ENCODE measurements at places on chromosomes 6 and 20.
A peak's percentile ranks its signal among the peaks of the same experiment; 100 is the strongest.

- no peak for DNase-seq
Measured at GRCh38 chr6:131744432-131745287, 33.8 kb upstream of the CTAGE9 start.

DNA sequence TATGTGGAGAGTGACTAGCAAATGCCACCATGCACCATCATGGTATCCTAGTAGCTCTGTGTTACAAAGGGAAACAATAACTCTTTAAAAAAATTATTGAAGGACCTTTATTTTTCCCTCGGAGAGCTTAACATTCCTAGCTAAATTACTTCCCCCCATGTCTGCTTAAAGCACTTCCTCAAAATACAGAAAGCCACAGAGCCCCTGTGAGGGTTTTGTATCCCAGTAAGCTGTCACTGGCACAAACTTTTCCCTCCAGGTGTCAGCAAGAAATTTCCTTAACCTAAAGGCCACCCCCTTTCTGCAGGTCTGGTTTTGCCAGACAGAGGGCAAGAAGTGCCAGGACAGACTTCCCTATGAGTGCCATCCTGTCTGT is 340.0 kb upstream of the PRDM1 start:
- DNase-seq = no peak

DNA sequence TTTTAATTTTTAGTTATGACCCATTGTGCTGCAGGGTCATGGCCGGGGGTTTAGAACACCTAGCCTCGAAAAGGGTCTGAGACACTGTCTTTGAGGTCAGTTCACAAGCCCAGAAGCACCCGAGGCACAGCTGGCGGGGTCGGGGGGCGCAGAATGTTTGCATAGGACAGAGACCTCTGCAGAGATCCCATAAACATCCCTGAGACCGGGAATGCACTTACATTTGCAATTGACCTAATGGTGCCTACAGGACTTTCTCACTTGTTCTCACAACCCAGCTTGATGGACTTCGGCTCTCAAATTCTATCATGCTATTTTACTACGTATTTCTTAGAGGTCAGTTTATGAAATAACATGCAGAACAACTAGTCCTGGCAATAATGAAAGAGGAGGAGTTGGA is 33.5 kb upstream of the FOXC1 start:
- no peak for DNase-seq

- DNase-seq = no peak
Measured at GRCh38 chr20:41191562-41192500, 54.5 kb downstream of the PLCG1 start.

- no peak for DNase-seq
Measured at GRCh38 chr6:7236306-7237209, 76.4 kb downstream of the SSR1 start.

DNA sequence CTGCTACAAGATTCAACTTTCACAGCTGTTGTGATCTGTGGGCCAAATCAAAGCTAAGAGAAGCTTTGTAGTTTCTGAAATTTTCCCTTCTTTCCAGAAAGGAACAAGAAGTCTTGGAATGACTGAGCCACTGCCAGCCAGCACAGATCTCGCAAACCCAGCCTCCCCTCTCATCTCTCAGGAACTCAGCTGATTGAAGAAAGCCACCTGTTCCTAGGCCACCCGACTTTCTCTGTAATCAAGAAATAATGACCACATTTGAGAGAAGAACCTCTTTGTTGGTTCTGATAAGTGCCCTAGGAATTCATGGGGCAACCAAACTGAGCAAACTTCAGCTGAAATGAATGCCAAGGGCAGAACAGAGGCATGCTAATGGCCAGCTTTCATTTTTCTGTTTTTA is 61.7 kb downstream of the HDGFL1 start:
- no peak for DNase-seq

DNA sequence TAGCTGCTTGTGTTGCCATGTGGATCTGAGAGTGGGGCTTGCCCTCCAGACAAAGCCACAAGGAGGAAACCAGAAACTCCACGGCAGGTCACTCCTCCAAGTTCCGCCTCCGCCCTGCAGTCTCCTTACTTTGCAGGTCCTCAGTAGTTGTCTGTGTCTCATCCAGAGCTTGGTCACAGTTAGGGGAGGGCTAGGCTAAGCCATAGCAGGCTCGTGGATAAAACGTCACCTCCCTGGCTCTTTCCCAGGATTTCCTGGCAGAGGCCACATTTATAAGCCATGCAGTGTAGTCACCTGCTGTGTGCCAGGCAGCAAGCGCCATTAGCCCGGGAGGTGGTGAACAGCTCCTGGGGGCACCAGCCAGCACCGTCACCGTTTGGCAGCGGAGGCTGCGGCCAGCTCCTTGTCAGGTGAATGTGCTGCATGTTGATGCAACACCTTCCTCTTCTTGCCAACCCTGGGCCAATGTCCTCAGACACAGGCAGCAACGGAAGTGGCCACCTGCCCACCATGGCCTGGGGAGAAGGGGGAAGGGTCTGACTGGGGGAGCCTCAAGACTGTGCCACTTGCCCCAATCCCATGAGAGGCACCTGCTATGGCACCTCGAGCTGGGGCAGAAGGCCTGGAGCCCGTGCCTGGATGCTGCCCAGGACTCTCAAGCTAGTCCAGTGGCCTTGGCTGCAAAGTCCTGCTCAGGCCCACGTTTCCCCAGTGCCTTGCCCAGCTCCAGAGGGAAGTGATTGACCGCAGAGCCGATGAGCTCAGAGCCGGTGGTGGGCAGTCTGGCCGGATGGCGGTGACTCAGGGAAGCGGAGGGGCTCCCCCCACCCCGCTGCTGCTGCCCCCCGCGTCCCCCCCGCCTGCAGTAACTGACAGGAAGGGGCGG is 39.0 kb upstream of the SLCO4A1 start:
- DNase-seq = no peak

- no peak for DNase-seq
Measured at GRCh38 chr6:151618717-151619116, 124.9 kb downstream of the CCDC170 start.

DNA sequence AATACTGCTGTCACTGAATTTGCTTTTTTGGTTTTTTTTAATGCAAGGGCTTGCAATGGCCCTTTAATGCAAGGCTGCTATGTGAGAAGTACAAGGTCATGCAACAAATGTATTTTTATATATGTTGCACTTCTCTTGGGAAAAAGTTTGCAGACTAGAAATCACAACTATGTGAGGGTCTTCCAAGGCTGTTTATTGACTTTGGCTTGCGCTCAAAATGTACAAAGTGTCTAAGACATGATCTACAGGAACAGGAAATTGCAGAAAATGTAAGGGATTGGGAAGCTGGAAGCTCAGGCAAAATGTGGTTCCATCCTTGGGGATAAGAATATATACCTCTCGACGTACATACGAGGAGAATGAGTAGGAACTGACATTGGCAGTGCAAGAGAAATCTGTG is 92.2 kb upstream of the F13A1 start:
- DNase-seq = no peak

GRCh38 chr6:159966339-159966738 is 2.5 kb upstream of the IGF2R start:
- no peak for DNase-seq

- no peak for DNase-seq
Measured at GRCh38 chr6:83613378-83613777, 95.5 kb downstream of the SNAP91 start.

GRCh38 chr6:14286144-14286543 is 168.6 kb downstream of the CD83 start:
- no peak for DNase-seq

DNA sequence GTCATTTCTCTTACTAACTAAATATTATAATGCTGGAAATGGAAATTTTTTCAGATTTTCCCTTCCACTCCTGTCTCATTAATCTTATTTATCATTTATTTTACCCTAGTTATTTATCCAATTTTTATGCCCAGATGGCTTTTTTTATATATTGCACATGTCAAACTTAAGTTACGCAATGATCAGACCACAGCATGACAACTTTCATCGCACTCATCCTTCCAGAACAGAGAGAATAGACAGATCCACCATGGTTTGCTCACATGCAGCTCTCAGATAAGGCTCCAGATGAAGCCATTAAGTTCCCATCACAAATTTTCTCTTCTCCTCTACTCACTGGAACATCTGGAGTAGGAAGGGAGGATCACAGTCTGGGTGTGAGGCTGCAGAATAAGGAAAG is 48.7 kb downstream of the MAP7 start:
- no peak for DNase-seq

DNA sequence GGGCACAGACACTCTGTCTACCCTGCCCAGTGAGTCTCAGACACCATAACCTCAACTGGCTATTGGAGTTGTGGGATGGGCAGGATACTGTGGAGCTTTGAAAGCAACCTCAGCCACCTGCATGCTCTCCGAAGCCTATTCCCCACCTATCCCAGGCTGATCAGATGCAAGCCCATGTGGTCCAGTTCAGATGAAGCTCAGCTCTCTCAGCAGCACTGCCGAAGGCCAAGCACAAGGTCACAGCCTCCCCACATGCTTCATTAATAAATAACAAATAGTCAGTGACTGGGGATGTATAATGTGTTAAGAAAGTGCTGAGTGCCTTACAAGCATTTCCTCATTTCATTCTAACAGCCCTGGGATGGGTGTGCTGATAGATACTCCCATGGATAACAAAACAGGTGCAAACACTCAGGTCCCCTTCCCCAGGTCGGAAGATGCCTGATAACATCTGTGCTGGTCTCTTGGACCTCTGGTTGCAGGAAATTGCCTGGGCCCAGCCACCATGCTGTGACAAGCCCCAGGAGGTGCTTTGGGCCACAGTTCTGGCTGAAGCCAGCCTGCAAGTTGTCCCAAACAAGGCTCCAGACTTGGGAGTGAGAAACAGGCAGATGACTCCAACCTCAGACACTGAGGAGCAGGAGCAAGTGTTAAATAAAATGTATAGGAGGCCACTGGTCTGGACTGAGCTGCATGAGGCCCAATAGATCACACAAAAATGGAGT is 3.7 kb downstream of the ACSS1 start:
- no peak for DNase-seq

DNA sequence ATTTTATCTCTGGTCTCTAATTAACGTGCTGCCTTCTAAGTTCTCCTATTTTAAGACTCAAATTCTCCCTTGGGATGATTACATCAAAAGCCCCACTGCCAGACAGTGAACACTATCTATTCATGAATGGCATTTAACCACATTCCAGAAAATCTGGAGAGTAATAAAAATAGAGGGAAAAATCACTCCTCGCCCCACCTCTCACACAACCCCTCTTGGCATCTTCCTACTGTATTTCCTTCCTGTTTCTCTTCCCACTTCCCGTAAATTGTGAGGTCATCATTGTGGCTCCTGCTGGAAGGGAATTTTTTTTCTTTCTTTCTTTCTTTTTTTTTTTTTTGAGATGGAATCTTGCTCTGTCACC is 31.5 kb downstream of the RAB44 start:
- DNase-seq = no peak

GRCh38 chr6:79180052-79180451 is 54.4 kb downstream of the HMGN3 start:
- no peak for DNase-seq

- no peak for DNase-seq
Measured at GRCh38 chr20:20184149-20184548, 131.8 kb downstream of the CFAP61 start.

GRCh38 chr6:30752157-30752927 is 8.0 kb upstream of the IER3 start:
- DNase-seq = no peak

GRCh38 chr6:20186981-20187380 is 25.3 kb downstream of the MBOAT1 start:
- DNase-seq = no peak

- DNase-seq = no peak
Measured at GRCh38 chr6:135210632-135211305, 29.7 kb downstream of the MYB start.

DNA sequence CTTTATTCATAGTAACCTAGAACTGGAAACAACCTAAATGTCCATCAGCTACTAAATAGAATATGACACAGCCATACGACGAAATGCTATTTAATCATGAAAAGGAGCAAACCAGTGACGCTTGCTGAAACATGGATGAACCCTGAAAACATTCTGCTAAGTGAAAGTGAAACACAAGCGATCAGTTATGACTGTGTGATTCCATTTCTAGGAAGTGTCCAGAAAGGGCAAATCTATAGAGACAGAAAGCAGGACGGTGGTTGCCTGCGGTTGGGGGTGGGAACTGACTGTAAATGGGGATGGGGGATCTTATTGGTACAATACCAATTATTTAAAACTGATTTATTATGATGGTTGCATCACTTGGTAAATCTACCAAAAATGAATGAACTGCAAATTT is 126.8 kb downstream of the IPCEF1 start:
- no peak for DNase-seq

DNA sequence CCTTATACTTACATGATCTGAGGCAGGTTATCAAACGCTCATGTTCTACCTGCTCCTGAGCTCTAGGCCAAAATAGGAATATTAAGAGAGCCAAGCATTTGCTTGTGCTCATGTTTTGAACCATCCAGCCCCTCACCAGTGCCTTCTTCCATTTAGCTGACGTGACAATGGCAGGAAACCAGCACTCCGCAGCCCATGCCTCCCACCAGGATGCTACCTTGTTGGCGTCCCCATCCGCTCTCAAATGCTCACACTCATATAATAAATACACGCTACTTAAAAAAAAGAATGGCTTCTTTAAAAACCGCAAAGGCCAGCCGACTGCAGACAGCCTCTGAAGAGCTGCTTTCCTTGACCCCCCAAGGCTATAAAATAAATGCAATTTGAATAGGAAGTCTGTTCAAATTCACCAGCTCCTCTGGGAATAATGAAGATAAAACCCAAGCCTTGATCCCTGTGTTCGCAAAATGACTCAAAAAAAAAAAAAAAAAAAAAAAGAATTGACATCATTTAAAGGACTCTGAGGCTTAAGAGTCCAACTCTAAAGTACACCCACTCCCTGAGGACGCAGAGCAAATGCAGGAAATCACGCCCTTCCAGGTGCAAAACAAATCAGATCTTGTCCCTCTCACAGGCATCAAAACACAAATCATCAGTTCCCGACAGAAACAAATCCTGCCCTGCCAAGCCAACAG is 29.0 kb downstream of the RNASET2 start:
- no peak for DNase-seq

GRCh38 chr6:163701762-163702161 is 287.2 kb downstream of the QKI start:
- DNase-seq = no peak

- no peak for DNase-seq
Measured at GRCh38 chr6:105042648-105043047, 85.7 kb downstream of the LIN28B start.

DNA sequence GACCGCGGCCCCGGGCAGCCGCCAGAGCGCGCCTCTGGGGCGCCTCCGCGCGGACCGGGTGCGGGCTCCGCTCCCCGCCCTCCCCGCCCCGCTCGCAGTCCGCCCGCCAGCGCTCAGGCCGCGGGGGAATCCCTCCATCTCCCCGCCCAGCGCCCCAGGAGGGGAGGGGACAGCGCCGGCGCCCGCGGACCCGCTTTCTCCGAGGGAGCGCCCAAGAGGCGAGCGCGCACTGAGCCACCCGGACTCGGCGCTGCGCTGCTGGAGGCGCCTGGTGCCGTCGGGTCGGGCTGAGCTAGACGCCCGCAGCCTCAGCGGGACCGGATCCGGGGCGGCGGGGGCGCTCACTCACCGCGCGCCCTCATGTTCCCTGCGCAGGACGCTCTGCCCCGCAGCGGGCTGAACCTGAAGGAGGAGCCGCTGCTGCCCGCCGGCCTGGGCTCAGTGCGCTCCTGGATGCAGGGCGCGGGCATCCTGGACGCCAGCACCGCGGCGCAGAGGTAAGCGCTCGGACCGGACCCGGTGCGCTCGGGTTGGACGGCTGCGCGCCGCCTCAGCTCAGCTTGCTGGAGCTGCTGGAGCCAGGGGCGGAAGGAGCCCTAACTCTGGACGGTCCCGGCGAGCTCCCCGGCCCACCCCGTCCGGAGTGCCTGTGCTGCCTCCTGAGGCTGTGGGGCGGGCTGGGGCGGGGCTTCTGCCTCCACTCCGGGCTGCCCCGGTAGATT is 867 bp downstream of the EBF4 start:
- peak; percentile 56 for DNase-seq

GRCh38 chr6:11329726-11330412 is 97.4 kb upstream of the NEDD9 start:
- DNase-seq = no peak

Data from GM12891 (cell line).